Cardiac muscle cell (in vitro differentiated cells and primary cell): ENCODE measurements at places on chromosomes 3 and 15. TPM values are rescaled to one million over a fixed set of nuclear protein-coding genes. Genes with fewer than 3 reads are reported as not detected.

DNA sequence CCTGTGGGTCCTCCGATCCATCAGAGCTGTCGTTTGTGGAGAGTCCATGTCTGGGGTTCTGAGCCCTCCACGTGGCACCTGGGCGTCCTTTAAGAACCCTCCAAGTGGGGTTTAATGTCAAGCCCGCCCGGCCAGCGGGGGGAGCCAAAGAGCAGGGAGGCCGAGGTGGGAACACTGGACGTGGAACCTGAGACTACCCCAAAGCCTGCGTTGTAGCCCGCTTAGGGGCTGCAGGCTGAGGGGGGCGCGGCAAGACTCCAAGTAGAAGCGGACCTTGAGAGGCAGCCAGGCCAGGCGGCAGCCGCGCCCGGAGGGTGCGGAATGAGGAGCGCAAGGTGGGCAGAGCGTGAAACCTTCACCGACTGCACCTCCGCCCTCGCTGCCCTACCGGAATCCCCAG is 126.2 kb upstream of the ATP10A start:
- DNase-seq: no peak

DNA sequence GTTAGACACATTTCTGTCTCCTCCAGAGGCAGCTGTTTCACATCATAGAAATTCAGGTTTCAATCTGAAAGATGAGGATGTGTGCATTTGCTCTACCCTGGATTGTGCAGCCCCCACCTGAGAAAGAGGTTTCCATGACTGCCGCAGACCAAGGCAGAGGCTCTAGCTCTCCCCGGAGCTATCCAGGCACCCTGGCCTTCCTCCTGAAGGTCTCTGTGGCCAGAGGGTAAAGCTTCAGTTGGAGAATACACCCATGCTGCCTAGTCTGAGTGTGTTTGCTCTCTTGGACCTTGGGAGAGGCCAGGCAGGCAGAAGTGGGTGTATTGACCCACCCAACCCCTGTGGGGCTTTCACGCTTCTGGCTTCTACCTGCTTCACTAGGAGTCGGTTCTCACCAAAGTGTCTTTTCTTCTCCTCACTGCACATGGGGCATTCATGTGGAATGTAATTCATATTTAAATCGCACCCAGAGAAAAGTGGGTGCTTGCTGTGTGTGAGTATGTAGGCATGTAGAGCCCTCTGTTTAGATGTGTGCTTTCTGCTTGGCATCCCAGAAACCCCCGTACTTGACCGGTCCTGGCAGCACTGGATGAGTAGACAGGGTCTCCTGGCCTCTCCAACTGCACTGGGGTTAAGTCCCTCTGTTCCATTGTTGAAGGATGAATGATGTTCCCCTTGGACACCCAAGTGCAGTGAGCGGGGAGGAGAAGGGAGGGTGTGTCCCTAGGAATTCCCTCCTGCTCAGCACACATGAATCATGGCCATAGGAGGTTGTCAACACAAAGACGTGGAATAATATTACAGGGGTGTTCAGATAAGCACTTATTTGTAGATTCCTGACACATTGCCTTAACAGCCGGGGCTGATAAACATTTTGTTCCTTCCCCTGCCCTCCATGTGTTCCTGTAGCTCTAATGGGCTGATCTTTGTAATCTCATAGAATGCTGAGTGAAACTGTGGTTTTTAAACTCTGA is 20.3 kb upstream of the RAB6B start:
- no peak for DNase-seq

DNA sequence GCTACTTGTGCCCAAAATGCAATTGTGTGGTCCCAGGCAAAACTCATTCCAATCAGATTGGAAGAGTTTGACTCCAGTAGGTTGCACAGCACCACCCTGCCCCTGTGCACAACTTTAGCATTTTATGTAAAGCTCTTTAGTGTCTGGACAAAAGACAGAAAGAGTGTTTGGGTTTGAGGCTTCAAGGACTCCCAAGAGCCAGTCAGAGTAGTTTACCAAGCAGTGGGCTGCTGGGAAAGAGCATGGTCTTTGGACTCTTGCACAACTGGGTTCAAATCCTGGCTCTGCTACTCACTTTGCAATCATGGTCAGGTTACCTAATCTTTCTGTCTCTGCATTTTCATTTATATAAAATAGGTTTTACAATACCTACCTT is 75.8 kb upstream of the UMPS start:
- no peak for DNase-seq

DNA sequence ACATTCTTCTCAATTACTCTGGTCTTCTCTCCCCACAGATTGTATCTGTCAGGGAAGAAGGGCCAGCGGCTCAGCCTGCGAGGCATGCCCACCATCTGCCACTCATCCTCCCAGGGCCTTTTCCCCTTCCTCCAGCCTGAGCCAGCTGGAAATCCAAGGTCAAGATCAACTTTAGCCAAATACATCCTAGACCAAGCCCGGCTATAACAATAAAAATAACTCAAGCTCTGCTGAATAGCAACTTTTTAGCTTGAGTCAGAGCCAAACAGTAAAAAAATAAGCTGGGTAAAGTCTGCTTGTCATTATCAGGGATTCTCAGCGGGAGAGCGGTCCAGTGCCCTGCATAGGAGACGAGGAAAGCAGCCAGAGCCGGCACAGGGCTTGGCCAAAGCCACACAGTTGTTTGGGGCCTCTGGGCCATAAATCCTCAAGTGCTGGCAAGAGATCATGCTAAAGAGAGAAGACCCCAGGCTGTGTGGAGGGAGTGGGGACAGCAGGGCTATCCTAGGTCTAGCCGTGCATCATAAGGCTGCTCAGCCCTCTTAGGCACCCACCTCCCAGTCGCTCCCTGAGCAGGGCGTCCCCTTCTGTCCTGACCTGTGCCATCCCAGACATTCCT is 76.2 kb upstream of the HERC1 start:
- DNase-seq: no peak

GRCh38 chr3:55065331-55065730 is 137.5 kb upstream of the LRTM1 start:
- no peak for DNase-seq

CHCHD6 gene
- 76.0 and 80.1 TPM in 2 replicates for total RNA-seq

ANKUB1 gene
- not detected in 2 replicates for total RNA-seq

FSD2 gene
- total RNA-seq: 17.3 and 44.9 TPM in 2 replicates
